Amniotic stem cell (primary cell): ENCODE measurements at places on chromosomes 12 and 14.

DNA sequence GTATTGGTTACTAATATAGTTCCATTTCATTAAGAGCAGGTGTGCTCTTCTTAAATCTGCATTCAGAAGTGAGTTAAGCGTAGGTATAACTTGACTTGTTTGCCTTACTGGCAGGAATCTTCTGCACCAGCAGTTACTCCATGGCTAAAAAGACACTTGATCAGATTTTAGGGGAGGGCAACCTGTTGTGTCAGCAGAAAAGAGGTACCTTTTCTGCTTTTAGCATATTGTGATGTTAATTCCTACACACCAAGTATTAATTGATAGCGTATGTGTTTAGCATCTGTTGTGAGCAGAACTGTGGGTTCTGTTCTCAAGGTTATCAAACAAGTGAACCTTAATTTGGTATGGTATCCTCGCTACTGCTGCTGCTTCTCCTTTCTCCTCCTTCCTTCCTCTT is 38.3 kb downstream of the TTLL5 start:
- no peak for DNase-seq

- peak; percentile 15 for DNase-seq
These were observed 26.9 kb downstream of the WDR89 start for GRCh38 chr14:63614679-63615363.

DNA sequence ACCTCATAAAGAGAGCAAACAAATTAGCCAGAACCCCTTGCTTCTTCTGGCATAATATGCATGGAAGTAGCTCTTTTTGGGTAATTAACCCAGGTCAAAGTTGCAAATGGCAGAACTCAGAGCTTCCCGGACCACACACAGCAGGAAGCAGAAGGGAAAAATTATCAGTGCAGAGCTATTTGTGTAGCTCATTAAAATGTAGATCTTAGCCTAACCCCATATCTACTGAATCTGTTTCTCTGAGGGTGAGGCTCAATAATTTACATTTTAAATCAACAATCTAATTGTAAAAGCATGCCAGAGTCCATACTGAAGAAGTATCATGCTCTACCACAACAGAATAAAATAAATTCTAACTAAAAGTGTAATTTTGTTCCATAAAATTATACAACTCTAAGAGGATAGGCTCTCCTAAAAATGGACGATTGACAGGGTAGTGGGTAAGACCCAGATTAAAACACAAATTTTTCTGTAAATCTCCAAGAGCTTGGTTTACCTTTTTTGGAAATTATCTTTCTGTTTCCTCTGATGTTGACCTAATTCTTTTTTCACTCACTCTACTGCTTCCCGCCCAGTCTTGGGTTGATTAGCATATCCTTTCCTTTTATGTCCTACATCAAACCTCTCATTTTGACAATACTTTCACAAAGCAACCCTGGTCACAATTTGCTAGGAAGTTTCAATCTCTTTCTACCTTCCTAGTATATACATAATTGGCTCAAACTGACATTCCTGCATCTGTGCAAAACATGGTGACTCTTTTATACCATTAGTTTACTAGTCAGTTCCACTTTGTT is 213.3 kb upstream of the SLC16A7 start:
- DNase-seq: no peak

DNA sequence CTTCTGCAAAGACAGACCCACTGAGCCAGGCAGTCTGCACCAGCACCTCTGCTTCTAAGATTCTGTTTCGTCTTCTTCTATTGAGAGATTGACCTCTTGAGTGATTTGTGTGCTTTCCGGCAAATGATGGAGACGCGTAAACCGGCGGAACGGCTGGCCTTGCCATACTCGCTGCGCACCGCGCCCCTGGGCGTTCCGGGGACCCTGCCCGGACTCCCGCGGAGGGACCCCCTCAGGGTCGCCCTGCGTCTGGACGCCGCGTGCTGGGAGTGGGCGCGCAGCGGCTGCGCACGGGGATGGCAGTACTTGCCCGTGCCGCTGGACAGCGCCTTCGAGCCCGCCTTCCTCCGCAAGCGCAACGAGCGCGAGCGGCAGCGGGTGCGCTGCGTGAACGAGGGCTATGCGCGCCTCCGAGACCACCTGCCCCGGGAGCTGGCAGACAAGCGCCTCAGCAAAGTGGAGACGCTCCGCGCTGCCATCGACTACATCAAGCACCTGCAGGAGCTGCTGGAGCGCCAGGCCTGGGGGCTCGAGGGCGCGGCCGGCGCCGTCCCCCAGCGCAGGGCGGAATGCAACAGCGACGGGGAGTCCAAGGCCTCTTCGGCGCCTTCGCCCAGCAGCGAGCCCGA is 703 bp downstream of the ASCL4 start:
- DNase-seq: no peak

- peak; percentile 26 for DNase-seq
These were observed 43.8 kb upstream of the BMP4 start for GRCh38 chr14:54000341-54000811.

GRCh38 chr14:93347850-93348249 is 868 bp downstream of the COX8C start:
- no peak for DNase-seq

- no peak for DNase-seq
These were observed 57.2 kb upstream of the FICD start for GRCh38 chr12:108457734-108458361.

GRCh38 chr14:89455412-89455811 is 38.4 kb upstream of the FOXN3 start:
- DNase-seq: no peak

DNA sequence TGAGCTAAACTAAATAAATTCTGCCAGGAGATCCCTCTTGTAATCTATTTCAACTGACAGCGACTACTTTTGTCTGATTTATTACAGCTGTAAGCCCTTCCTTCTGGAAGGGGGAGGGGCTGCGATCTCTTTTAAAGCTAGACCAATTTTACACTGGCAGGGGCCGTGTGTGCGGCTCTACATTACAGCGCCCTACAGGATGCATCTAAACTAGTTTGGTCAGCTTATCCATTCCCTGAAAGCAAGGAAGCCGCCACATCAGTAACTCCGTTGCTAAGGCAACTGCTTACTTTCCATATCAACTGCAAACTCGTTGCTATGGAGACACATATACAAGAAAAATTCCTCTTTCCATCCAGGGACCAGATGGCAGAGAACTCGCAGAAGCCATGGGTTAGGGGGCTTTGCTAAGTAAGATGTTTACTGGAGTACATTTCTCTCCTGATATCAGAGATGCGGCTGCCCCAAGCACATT is 17.4 kb downstream of the FOXN3 start:
- DNase-seq: peak; percentile 77

GRCh38 chr12:108564724-108565123 is 2.3 kb downstream of the ISCU start:
- DNase-seq: no peak

- DNase-seq: no peak
These were observed 27.0 kb downstream of the BTBD7 start for GRCh38 chr14:93305725-93306418.

DNA sequence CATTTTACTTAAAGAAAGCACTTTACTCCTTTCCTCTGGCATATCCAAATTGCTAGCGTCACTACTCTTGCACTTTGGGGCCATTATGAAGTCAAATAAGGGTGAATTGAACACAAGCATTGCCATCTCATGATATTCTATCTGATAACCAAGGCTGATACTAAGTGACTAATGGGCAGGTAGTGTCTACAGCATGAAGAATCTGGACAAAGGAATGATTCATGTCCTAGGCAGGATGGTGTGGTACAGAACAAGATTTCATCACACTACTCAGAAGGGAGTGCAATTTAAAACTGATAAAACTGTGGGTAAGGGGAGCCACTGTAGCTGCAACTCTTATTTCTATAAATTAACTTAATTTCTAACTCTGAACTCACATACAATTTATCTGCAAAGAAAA is 7.7 kb upstream of the SLC6A15 start:
- DNase-seq: no peak

DNA sequence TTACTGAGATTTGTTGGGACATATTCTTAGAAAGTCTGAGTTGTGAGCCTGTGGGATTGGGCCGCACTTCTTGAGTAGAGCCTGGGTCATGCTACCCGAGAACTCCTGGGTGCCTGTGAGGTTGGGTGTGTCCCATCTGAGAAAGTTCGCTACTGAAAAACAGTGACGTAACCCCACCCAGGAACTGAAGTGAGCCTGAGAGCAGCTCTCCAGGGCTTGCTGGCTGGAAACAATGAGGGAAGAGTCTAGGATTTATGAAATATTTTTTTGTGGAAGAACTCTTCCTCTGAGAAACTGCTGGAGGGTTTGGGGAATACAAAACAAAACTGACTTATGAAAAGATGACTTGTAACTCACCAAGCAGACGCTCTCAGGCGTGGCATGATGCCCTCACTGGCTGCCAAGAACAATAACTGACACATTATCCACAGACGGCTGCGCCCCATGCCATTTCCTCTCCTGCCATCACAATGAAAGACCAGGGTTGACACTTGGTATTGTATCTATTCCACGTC is 69.2 kb downstream of the RASSF3 start:
- no peak for DNase-seq

DNA sequence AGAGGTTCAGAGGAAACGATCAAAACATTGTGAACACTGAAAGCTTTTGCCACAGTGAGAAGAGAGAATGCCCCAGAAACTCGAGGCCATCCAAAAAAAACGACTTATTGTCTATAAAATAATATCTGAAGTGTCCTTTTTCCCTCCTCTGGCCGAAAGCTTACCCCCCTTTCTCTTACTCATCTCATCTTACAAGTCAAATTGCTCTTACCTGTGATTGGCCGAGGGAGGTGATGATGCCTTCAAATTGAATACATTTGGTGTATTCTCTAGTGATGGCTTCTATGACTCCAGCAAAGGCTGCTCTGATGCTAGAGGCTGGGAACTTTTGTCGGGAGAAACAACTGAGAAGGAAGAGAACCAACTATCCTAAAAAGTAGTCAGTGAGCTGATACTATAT is 90.7 kb downstream of the PTCSC3 start:
- no peak for DNase-seq

GRCh38 chr14:52922656-52923055 is 28.2 kb downstream of the FERMT2 start:
- no peak for DNase-seq

GRCh38 chr12:109553483-109553882 is 19.8 kb downstream of the MMAB start:
- no peak for DNase-seq

DNA sequence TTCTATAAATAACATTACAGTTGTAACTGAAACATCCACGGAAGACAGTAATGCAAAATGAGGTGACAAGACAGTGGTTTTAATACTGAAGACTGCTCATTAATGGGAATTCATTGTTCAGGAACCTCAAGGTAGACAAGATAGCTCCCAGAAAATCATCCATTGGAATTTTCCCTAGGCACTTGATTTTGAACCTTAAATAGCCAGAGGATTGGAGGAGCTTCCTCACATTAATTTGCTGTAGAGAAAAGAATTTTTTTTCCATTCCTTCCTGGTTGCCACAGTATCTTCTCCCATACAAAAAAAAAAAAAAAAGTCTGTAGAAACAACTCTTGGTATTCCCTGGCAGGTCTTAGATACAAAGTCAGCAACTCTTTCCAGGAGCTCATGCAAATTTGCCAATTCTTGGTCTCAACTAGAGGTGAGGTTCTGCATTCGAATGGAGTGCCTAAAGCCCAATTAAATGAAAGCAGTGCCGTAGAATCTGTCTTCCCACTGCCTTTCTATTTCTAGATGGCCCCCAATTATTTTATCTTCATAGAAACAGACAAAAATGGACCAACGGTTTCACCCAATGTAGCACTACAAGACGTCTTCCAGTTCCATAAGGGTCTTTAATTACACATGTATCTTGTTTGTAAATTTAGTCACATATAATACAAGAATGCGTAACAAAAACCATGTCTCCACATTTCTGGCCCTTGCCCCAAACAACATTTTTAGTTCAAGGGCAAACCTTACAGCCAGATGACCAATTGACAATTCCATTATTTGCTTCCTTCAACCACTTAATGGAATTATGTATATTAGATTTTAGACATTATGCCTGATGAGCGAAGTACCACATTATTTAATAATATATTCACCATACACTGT is 13.5 kb downstream of the SLC38A2 start:
- no peak for DNase-seq

- DNase-seq: no peak
These were observed at the start of gene HAL for GRCh38 chr12:95996034-95996658. HAL (minus strand) TSS chr12:95996344; CDS start chr12:95995910, 434 bp downstream.

DNA sequence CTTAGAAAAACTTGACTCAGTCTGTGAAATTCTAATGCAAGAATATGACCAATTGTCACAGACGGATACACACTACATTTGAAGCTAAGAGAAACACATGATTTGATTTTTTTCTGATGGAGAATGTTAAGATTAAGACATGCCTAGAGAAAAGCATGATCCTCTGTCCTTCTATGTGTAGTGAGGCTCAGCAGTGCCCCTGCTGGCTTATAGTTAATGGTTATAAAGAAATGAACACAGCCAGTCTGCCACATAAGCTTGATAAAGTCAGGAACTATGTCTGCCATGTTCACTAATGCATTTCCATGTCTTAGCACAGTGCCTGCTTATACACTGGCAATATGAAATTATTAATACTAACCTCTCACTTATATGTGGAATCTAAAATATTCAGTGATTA is 168.1 kb upstream of the DAAM1 start:
- no peak for DNase-seq

DNA sequence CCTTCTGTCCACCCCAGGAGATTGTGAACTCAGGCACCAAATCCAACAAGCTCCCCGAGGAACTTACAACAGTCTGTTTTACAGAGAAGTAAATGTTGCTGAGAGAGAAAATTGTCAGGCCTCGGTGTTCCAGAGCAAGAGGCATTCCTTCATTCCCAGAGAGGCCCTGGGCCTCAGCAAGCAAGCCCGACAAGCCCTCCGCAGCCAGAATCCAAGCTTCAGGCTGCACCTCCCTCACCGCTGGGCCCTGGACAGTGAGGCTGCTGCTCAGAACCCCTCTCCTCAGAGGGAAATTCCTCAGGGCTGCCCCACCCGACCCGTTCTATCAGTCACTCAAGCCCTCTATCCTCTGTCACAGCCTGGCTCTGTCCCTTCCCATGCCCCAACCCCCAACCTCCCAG is 56.4 kb downstream of the ZFP36L1 start:
- no peak for DNase-seq

DNA sequence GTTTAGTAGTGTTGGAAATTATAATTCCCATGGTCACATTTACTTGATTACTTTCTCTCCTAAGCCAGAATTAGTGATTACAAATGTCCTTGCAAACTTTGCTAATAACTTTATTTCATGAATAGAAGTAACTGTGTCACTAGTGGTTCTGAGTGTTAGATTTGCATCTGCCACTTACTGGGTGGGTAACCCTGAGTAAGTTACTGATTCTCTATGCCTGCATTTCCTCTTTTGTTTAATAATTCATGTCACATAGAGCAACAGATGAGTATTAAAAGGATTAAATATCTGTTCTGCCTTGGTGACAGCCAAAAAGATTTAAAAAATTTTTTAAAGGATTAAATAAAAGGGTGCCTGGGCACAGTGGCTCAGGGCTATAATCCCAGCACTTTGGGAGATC is 78.6 kb downstream of the BHLHE41 start:
- no peak for DNase-seq
